ENCODE measurements at places on chromosomes 3 and 15.

GRCh38 chr3:5036858-5037257 lies 57.6 kb downstream of the BHLHE40 start:
- no peak for DNase-seq

DNA sequence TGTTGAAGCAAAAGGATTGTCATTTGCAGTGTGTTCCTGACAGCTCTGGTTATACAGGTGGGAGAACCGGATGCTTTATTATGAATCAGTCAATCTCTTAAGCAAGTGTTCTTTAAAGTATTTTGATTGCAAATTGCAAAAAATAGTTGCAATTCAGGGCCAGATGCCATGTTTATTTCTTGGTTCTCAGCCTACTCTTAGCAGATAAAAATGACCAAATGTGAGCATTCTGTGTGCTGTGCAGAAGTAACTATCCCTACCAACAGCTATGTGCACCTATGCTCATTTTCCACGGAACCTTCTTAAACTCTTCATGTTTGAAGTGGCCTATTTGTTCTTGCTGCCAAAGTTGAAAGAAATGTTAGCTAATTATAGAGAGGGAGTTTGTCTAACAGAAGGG lies 262.3 kb upstream of the RASGRP1 start:
- no peak for DNase-seq

DNA sequence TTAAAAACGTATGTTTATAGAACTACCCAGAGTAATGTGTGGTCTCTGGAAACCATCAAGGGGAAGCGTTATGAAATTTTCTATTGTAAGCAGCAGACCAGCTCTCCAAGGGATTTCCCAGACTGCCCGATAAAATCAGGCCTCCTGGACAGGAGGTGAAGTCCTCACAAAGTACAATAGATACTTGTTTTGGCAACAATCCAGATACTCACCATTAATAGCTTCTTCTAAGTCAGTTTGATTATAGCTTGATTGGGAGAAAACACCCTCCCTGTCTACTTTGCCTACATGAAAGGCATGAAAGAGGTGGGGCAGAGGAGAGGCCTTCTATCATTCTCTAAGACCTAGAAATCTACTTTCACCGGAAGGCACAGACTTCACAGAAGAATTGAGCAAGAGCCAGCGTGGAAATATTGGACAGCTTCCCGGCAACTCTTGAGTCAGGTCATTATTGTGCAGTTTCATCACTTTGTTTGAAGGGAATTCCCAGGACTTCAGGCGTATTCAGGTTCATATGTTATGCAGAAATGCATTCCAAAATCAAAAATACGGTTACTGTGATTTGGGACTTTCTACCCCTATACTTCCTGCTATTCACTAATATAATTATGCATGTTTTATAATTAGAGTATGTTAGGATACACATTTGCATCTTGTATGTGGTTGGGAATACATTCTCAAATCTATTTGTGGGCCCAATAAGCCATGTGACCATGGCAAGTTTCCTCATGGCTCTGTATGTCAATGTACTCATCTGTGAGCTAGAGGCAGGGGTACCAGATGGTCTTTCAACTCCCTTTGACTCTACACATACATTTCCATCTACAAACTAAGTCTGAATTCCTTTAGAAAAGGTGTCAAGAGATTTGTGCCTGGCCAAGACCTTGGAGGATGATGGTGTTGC lies 103.5 kb downstream of the CD47 start:
- no peak for DNase-seq

DNA sequence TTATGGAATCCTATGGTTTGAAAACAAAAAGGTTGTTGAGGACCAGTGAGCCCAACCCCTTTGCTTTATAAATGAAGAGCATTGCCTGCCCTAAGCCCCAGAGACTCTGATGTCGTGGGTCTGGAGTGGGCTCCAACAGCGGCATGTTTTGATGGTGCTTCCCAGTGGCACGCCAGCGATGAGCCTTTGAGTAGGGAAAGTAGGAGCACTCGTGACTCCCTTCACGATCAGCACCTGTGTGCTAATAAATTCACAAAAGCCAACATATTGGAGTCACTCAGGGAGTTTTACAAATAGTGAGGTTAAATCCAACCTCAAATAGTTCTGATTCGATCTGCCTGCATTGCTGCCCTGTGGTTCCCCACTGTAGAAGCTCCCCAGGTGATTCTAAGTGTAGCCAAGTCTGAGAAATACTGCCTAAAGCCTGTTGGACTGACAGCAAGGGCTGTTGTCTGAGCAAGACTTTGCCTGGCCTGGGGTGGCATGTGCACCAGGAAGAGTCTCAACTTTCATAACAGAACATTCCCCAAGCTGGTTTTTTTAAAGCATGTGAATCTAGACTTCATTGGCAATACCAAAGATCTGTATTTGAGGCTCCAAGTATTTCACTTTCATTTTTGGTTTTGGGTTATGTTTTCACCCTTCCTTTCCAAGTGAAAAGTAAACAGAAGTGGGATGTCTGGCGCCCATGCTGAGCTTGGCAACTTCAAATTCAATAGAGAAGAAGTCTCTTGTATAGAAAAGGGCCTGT lies 9.9 kb downstream of the CCR5 start:
- DNase-seq: no peak

- DNase-seq: no peak
These were observed 449.5 kb downstream of the SHQ1 start for GRCh38 chr3:72398781-72399180.

DNA sequence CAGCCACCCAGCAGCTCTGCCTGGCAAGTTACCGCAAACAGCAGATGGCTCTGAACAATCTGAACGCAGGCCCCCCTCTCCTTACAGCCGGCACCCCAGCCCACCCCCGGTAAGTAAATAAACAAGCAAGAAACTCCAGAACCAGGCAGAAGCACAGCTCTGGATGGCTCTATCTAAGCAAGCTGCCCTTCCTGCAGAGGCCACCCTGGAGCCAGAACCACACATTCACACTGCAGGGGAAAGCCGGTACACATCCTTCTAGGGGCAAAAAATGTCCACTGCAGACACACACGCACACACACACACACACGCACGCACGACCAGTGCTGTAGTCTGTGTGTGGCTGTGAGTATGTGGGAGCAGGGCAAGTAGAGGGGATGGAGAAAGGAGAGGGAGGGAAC lies 63.9 kb downstream of the ADCY5 start:
- DNase-seq: no peak

DNA sequence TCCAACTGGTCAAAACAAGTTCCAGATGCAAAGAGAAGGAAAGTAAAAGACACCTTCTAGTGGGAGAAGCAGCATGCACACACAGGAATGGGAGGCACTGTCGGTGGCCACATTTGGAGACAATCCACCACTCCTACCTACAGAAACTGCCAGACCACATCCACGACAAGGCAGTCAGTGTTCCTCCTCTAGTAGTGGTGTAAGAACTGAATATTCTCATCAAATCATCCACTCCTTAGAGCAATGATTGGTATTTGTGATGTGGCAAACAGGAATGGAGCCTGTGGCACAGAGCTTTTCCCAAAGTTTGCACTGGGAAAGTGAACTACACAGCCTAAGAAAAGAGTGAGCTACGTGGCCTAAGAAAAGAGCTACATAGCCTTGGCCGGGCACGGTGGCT lies 5.1 kb upstream of the SPINT1 start:
- no peak for DNase-seq

DNA sequence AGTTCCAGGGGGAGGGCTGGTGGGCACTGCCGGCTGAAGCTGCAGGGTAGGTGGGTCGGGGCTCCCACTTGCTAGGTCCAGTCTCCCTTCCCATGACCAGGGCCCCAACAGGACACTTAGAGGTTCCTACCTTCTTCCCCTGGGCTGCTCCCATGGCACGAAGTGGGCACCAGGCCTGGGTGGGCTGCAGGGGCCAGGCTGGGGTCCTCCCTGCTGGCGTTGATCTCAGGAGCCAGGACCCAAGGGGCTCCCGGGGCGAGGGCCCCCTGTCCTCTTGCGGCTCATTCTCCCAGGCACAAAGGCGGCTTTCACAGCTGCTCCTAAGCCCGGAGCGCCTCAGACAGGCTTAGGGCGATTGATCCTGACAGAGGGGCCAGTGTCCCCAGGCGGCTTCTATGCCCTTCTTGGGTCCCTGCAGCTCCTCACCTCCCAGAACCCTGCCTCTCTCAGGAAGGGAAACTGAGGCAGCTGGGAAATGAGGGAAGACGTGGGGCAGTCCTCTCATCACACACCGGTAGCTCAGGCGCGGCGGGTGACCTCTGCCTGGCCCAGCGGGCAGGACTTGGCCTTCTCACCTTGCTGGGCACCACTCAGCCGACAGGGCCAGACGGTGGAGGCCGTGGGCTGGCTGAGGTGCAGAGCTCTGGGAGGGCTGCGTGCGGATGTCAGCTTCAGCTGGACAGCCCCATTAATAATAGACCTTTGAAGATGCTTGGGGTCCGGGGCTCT lies 39.6 kb downstream of the FAM3D start:
- no peak for DNase-seq

DNA sequence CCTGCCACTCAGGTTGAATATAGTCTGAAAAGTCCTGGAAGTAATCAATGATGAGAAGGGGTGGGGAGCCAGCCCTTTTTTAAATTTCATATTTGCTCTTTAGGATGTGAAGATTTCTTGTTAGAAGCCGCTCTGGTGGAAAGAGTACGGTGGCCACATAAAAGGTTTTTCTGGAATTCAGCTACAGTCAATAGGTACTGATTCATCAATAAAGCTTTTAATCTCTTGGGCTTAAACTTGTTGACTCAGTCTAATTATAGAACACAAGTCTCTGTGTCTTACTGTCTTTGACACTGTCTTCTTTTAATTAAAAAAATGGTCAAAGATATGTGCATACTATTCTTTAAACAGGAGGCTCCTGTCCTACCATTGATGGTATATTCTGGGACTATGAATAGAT lies 99.9 kb upstream of the TP63 start:
- no peak for DNase-seq

GRCh38 chr3:187181454-187182170 lies 15.7 kb upstream of the RTP1 start:
- DNase-seq: no peak

- DNase-seq: no peak
These were observed 87.9 kb downstream of the CHST2 start for GRCh38 chr3:143207338-143207961.

- DNase-seq: no peak
These were observed 41.1 kb upstream of the AP3B2 start for GRCh38 chr15:82750831-82751180.

DNA sequence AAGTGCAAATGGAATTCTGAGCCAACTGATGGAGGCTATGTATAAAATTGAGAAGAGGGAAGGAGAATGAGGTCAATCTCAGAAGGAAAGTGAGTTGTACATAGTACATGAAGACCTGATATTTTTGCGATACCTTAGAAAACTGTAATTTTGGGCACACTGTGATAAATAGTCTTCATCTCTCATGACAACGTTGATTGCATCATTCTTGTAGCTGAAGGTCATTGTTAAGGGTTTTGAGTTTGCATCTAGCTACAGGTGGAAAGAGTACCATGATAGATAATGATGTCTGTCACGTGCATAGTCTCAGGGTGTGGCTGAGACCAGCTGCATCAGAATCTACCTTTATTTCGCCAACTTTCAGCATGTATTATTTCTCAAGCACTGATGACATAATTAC lies 435.4 kb upstream of the MDFIC2 start:
- no peak for DNase-seq

GRCh38 chr3:13513913-13514517 lies 33.9 kb downstream of the HDAC11 start:
- DNase-seq: no peak

DNA sequence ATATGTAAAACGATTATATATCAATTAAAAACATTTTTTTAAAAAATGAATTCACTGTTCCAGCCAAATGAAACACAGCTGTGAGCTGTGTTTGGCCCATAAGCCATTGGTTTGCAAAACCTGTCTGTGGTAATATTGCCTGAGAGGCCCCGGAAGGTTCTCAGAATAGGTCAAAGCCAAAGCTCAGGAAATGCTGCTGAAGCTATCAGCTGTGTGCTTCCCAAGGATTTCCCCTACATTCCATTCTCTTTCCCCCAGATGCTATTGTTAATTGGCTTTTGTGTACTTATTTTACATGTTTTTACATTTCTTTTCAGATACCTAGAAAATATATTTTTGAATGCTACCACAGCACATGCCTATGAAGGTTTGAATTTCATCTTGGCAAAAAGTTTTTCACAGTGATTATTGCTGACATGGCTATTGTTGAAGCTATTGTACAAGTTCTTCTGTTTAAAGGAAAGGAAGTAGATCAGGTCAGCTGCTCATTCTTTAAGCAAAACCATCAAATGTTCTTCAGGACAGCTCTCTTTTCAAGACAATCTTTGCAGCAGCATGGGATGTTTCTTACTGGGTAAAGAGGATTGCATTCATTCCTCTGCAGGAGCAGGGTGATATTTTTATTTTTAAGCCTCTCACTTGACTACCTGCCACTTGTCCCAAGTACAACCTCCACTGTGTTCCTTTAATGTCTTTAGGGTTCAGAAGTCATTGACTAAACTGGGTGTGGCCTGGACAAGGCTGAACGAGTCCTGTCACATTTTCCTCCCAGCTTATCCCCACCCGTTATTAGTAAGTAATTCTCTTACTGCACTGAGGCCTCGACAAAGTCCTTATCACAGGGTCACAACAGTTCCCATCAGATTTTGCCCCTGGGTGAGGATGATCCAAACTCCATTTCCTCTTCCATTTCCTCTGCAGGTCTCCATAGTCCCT lies 26.3 kb upstream of the BNC1 start:
- no peak for DNase-seq

- DNase-seq: no peak
These were observed 30.9 kb upstream of the TLE3 start for GRCh38 chr15:70128414-70129140.

DNA sequence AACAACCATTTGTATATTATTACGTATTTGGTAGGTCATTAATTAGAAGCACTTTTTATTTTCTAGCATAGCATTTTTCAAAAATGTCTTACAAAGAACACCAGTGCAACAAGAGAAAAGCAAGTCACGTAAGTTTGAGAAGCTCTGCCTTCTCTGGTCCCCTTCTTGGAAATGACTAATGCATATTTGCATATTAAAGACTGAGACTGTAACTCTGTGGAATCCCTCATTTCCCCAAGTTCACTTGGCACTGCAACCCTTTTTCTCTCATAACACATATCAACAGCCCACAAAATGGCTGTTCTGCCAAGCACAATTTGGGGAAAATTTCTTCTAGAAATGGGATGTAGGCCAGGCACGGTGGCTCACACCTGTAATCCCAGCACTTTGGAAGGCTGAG lies 176.3 kb downstream of the ERC2 start:
- no peak for DNase-seq

- DNase-seq: no peak
These were observed 123.8 kb downstream of the ARNT2 start for GRCh38 chr15:80527961-80528360.

- DNase-seq: no peak
These were observed 2.1 kb downstream of the RHOV start for GRCh38 chr15:40871749-40872617.

- no peak for DNase-seq
These were observed 736 bp downstream of the IREB2 start for GRCh38 chr15:78438619-78439285.

DNA sequence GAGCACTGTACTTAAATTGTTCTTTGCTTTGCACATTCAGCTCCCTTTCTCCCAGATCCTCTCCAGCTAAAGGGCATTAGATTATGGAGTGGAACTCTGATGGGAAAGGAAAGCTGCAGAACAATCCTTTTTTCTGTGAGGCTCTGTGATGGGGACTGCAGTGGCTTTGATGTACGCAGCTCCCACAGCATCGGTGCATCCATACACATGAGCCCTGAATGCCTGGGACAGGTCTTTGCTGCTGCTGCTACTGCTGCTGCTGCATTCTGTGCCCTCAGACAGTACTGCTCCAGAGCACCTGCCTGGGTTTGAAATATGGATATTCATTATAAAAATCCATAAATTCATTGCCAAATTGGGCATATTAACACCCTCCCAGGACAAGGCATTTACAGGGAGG lies 164.4 kb downstream of the WDR76 start:
- DNase-seq: no peak
